Body of pancreas (tissue), 4 donors: ENCODE measurements at places on chromosomes 7 and 10. TPM values are rescaled to one million over a fixed set of nuclear protein-coding genes. Genes with fewer than 3 reads are reported as not detected.
A peak's percentile ranks its signal among the peaks of the same experiment; 100 is the strongest.

HOXA10 gene
- 0.52 TPM for total RNA-seq

C10orf53 gene
- not detected for total RNA-seq

MDFIC gene
- total RNA-seq: 12.5 TPM

ADARB2 gene
- 8.0 TPM for total RNA-seq

LGI1 gene
- not detected for total RNA-seq

DNA sequence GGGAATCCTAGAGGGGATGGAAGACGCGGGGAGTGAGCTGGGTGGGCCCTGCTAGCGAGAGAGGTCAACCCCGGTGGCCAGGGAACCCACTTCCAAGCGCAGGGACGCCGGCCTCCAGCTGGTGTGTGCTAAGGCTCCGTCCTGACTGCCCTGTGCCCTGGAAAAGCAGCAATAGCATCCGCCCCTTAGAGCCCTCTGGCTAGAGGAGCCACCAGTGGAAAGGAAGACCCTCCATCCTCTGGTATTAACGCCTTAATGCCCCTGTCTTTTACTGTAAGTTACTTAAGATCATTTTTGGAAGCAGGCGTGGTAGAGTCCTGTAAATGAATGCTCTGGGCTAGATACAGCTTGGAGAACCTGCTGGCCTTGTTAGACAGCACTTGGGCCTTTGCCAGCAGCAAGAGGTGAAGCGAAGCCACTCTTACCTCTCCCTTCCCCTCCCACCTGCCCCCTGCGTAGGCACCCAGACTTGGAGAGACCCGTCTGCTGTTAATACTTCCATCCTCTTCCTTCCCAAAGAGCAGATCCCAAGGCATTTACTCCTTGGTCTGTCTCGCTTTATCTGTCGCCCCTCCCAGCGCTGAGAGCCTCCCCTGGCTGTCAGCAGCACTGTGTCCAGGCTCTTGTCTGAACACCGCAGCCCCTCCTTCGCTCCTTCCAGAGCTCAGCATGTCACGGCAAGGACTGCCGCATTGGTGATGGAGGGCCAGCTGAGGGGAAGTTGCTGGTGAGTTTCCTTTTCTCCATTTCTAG is 4.6 kb downstream of the REPIN1 start:
- no peak overlapping the region for H3K4me3 ChIP-seq
- DNase-seq: peak; percentile 68
- H3K27ac ChIP-seq: no peak overlapping the region
- no peaks in the 10 kb centered on the region for H3K27me3 ChIP-seq

GRCh38 chr7:48518092-48518491 is 346.8 kb downstream of the ABCA13 start:
- H3K36me3 ChIP-seq: no peaks in the 10 kb centered on the region
- no peaks in the 10 kb centered on the region for H3K4me1 ChIP-seq
- no peak for DNase-seq
- H3K4me3 ChIP-seq: no peak overlapping the region
- no peaks in the 10 kb centered on the region for H3K27me3 ChIP-seq

DNA sequence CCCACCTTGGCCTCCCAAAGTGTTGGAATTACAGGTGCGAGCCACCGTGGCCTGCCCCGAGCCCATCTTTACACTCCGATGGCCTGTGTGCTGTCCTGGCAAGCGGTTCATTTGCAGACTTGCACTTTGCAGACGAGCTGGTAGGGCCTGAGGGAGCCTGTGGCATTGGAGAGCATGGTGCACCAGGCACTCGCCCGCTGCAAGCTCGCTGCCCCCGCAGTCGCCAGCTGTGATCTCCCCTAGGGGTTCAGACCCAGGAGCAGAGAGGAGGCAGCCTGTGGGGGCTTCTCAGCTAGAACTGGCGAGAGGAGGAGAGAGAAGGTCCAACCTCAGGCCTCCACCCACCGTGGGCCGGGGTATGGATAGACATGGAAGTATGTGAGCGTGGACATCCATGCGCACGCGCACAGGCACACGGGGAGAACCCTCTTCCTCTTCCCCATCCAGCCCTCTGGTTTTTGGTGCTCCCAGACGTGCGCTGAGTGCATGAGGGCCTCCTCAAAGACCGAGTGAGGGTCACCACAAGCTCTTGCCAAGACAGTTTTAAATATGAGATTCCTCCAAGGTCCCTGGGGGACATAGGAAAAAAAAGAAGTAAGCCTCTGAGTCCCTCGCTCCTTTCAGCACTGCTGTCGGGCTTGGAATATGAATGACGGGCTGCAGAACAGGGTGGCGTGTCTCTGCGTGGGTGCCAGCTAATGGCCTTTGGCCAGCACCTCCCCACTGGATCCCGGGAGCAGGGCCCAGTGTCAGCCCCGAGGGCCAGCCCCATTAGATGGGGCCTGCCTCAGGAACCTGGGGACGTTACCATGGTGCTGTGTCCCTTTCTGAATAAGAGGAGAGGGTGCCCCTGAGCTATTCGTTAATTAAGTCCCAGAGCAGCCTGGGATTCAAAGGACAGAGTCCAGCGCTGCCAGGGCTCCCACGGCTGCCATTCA is 15.1 kb upstream of the TTYH3 start:
- DNase-seq: no peak
- H3K36me3 ChIP-seq: no peaks in the 10 kb centered on the region
- H3K27me3 ChIP-seq: no peaks in the 10 kb centered on the region
- no peak overlapping the region for H3K27ac ChIP-seq
- no peak overlapping the region for H3K4me3 ChIP-seq

DNA sequence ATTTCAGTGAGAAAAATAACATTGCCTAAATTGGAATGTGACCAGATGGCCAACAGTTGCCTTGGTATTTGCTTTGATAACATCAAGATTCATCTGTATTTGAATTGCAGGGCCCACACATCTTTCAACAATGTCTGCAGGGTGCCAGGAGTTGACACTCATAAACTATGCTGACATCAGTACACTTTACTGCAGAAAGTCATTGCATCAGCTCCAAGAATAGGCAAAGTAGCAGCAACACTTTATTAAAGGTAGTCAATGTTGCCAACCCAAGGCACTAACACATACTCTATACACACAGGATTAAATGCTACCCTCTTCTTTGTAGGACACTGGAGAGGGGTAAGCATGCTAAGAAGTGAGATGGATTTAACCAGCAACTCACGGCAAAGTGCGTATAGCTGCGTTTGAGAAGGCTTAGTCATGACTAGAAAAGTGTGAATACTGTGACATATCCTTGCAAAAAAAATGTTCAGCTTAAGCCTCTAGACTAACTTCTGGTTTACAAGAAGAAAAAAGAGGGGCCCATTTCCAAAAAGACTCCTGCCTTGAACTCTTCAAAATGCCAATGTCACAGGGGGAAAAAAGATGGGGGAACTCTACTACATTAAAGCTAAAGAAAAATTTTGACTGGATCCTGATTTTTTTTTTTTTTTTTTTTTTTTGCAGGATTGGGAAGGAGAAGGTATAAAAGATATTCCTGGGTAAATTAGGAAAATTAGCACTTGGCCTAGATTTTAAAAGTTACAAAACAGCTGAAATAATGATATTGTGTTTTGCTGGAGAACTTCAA is 2.2 kb downstream of the BBIP1 start:
- H3K4me1 ChIP-seq: peaks cover 52% of the 10 kb centered on the region
- peak; percentile 50 for DNase-seq
- no peaks in the 10 kb centered on the region for H3K27me3 ChIP-seq

DNA sequence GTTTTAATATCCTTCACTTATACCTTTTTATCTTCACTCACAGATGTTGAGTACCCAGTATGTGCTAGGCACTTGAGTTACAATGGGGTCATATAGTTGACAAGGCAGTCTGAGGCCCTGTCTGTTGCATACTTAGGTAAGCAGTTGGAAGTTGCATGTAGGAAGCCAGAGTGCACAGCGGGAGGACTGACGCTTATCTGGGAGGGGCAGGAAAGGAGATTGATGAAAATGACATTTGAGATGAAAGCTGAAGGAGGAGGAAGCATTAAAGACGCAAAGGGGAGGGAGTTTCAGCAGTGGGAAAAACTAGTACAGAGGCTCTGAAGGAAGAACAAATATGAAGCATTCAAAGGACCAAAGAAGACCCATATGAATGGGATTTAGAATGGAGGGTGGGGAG is 266.2 kb downstream of the HTR7 start:
- peaks cover 8% of the 10 kb centered on the region for H3K4me1 ChIP-seq
- no peak overlapping the region for H3K4me3 ChIP-seq
- no peaks in the 10 kb centered on the region for H3K36me3 ChIP-seq
- DNase-seq: no peak
- H3K27ac ChIP-seq: no peak overlapping the region
- H3K27me3 ChIP-seq: no peaks in the 10 kb centered on the region

GRCh38 chr7:119761776-119762175 is 511.2 kb upstream of the KCND2 start:
- H3K4me1 ChIP-seq: no peaks in the 10 kb centered on the region
- no peak overlapping the region for H3K27ac ChIP-seq
- no peaks in the 10 kb centered on the region for H3K36me3 ChIP-seq
- H3K27me3 ChIP-seq: no peaks in the 10 kb centered on the region
- no peak for DNase-seq

- no peaks in the 10 kb centered on the region for H3K36me3 ChIP-seq
- H3K4me3 ChIP-seq: no peak overlapping the region
- H3K4me1 ChIP-seq: no peaks in the 10 kb centered on the region
- no peak overlapping the region for H3K27ac ChIP-seq
- DNase-seq: peak; percentile 14
Observed at GRCh38 chr7:80078159-80078731, 56.4 kb upstream of the GNAI1 start.

- H3K27ac ChIP-seq: no peak overlapping the region
- H3K4me1 ChIP-seq: no peaks in the 10 kb centered on the region
- H3K36me3 ChIP-seq: no peaks in the 10 kb centered on the region
- H3K4me3 ChIP-seq: no peak overlapping the region
- no peaks in the 10 kb centered on the region for H3K27me3 ChIP-seq
- DNase-seq: no peak
Observed at GRCh38 chr7:84230491-84230890, 35.9 kb upstream of the SEMA3A start.

GRCh38 chr10:29160150-29160617 is 128.7 kb upstream of the LYZL1 start:
- H3K27me3 ChIP-seq: no peaks in the 10 kb centered on the region
- H3K4me1 ChIP-seq: no peaks in the 10 kb centered on the region
- no peak overlapping the region for H3K27ac ChIP-seq
- DNase-seq: peak; percentile 7
- no peaks in the 10 kb centered on the region for H3K36me3 ChIP-seq
- no peak overlapping the region for H3K4me3 ChIP-seq

GRCh38 chr10:72738486-72738885 is 46.5 kb downstream of the MCU start:
- no peak overlapping the region for H3K27ac ChIP-seq
- DNase-seq: no peak
- no peaks in the 10 kb centered on the region for H3K36me3 ChIP-seq
- H3K27me3 ChIP-seq: no peaks in the 10 kb centered on the region
- peaks cover 32% of the 10 kb centered on the region for H3K4me1 ChIP-seq

DNA sequence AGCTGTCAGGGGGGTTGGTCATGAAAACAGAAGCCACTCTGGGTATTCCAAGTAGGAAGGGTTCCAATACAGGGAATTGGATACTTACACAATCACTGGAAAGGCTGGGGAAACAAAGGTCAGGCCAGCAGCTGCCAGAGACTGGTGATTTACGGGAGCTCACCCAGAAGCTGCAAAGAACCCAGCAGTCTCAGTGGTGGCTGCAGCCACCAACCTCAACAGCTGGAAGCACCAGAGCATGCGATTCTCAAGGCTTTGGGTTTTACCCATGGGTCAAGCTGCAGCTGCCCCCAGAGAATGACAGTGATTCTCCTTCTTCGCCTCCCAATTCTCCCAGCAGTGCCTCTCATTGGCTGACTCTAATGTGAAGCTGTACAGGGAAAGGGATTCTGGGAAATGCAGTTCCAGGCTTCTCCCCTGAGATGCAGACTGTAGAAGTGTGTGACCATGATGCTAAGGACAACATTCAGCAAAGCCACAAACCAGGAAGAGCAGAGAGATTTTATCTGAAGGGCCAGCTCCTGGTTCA is 107.2 kb upstream of the TCF7L2 start:
- no peaks in the 10 kb centered on the region for H3K4me1 ChIP-seq
- no peaks in the 10 kb centered on the region for H3K27me3 ChIP-seq
- DNase-seq: no peak
- H3K36me3 ChIP-seq: no peaks in the 10 kb centered on the region
